Colonic mucosa (tissue), 4 donors: ENCODE measurements at places on chromosomes 13 and 19. TPM values are rescaled to one million over a fixed set of nuclear protein-coding genes. Genes with fewer than 3 reads are reported as not detected.

GRCh38 chr13:53215563-53215962 is 186.9 kb downstream of the OLFM4 start:
- no peak for DNase-seq
- no peaks in the 10 kb centered on the region for H3K27me3 ChIP-seq
- H3K4me1 ChIP-seq, result no peaks in the 10 kb centered on the region
- H3K4me3 ChIP-seq, result no peak overlapping the region
- no peaks in the 10 kb centered on the region for H3K36me3 ChIP-seq

DNA sequence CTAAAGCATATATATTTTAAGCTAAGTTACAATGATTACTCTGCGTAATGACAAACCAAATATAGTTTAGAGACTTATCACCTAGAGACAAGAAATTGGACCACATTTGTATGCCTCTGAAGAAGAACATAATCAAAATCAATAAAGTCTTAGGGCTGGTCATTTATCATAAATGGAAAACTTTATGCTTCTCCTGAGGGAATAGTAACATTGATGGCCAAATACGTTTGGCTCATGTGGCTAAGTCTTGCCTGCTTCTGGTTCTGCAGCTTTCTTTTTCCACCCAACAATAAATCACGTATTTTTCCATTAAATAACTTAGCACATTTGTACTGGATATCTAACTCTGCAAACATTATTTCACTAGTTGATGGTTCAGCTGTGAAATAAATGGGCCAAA is 458.4 kb downstream of the SLITRK1 start:
- H3K36me3 ChIP-seq, result no peaks in the 10 kb centered on the region
- no peak overlapping the region for H3K27ac ChIP-seq
- H3K4me3 ChIP-seq, result no peak overlapping the region
- H3K4me1 ChIP-seq, result no peaks in the 10 kb centered on the region

POU4F1 gene
- total RNA-seq, result not detected

SLITRK6 gene
- 2.6 TPM for total RNA-seq

COL5A3 gene
- 5.5 TPM for total RNA-seq
